ENCODE measurements at places on chromosomes 2 and 18. TPM values are rescaled to one million over a fixed set of nuclear protein-coding genes. Genes with fewer than 3 reads are reported as not detected.

DNA sequence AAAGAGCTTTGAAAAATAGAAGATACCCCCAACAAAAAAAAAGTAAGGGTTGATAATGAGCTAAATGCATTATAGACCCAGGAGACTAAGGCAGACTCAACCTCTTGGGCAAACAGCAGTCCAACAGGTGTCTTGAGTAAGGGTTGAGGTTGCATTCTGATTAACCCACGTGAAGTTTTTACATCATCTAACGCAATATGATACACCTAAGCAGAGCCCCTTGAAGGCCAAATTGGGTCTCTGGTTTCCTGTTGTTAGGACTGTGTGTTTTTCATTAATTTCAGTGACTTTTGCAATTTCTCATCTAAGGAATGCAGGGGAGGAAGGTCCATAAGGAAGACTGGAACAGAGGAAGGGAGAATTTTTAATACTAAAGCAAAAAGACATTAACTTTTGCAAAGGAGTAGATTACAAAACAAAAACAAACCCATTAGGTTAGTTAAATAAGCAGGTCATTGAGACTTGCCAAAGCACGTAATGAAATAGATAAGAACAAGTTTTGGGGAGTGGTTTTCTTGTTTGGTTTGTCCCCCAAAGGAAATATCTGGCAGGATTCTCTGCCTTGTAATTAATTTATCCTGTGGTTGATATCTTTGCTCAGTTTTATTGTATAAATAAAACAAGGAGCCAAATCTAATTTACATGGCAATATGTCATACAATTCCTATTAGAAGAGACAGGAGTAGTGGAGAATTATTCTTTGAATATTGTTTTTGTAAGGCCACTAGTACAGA, 244.3 kb downstream of the ETAA1 start:
- no peak overlapping the region for H3K27ac ChIP-seq
- no peaks in the 10 kb centered on the region for H3K4me1 ChIP-seq
- H3K27me3 ChIP-seq = no peaks in the 10 kb centered on the region

DNA sequence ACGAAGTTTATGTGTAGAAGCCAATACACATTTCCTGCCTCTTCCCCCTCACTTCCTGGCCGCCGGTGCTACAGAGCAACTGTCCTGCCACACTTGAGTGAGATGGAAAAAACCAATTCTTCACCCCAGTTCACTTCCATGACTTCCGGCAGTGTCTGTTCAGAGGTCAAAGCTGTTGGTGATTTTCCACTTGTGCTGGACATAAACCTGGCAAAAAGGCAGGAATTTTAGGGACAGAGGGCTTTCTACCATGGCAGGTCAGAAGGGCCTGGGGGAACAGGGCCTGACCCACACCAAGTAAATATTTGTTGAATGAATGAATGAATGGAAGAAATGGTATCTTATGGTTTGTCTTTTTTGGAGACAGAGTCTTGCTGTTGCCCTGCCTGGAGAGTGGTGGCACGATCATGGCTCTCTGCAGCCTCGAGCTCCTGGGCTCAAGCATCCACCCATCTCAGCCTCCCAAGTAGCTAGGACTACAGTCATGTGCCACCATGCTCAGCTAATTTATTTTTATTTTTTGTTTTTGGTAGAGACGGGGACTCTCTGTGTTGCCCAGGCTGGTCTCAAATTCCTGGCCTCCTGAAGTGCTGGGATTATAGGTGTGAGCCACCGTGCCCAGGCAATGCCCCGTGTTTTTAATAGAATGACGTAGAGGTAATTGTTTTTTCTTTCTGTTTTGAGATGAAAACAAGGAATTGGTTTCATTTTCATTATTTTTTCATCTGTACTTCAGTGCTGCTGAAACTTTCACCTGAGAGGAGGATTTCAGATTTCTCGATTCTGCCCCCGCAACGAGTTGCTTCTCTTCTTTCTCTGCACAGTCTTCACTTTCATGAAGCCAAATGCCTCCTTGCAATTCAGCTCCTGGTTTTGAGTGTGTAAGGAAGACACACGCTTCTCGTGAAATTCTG, 48.0 kb upstream of the LPIN2 start:
- no peaks in the 10 kb centered on the region for H3K27me3 ChIP-seq
- H3K27ac ChIP-seq = peak overlapping the region; percentile 100
- peak overlapping the region; percentile 17 for H3K4me3 ChIP-seq
- peak; percentile 45 for DNase-seq

GRCh38 chr18:38576349-38576748, 1010.8 kb upstream of the CELF4 start:
- H3K27me3 ChIP-seq = no peaks in the 10 kb centered on the region
- H3K4me1 ChIP-seq = peaks cover 23% of the 10 kb centered on the region
- H3K36me3 ChIP-seq = no peaks in the 10 kb centered on the region
- H3K27ac ChIP-seq = no peak overlapping the region
- no peak overlapping the region for H3K4me3 ChIP-seq

DNA sequence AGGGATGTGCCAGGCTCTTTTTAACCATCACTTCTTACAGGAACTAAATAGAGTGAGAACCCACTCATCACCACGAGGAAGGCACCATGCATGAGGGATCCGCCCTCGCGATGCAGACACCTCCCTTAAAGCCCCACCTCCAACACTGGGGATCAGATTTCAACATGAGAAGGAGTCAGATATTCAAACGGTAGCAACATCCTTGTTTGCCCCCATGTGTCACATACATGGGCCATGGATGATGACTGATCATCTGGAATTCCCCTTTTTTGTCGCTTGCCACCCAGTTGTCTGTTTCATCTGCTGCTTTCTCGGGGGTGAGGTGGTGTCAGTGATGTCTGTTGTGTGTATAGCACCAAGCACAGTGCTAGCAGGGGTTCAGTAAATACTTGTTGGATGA, 57.9 kb downstream of the NCK2 start:
- H3K4me3 ChIP-seq = no peak overlapping the region
- H3K36me3 ChIP-seq = no peaks in the 10 kb centered on the region
- DNase-seq = peak; percentile 92

DNA sequence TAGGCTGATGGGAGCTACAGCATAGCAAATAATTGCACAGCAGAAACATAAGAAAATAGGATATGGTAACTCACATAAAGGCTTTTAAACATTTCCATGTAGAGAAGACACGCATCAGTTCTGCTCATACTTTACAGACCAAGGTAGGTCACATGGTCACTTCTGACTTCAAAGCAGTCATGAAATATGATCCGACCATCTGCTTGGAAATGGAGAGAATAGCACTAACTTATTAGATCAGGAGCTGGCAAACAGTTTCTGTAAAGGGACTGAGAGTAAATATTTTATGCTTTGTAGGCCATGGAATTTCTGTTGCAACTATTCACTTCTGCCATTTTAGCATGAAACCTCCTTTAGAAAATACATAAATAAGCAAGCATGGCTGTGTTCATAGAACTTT, 936.6 kb upstream of the FANCL start:
- H3K4me1 ChIP-seq = no peaks in the 10 kb centered on the region
- no peaks in the 10 kb centered on the region for H3K27me3 ChIP-seq
- no peak for DNase-seq

DNA sequence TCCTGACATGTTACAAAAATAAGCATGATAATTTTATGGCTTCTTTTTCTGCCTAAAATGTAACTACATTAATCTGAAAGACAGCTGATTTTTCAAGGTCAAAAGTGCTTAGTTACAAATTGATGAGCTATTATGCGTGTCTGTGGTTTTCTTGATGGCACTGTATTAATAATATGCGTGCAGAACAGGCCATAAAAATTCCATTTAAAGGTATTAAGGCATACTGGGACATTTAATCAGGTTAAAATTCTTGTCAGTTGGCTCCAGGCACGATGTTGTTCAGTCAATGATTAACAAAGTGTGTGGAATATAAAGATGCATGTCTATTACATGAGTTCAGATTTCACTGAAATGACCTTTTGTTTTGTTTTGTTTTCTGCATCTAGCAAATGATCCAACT, 420.1 kb upstream of the ZNF804A start:
- H3K4me3 ChIP-seq = no peak overlapping the region
- H3K27ac ChIP-seq = no peak overlapping the region
- no peaks in the 10 kb centered on the region for H3K27me3 ChIP-seq
- H3K4me1 ChIP-seq = no peaks in the 10 kb centered on the region

- no peak overlapping the region for H3K27ac ChIP-seq
- no peaks in the 10 kb centered on the region for H3K27me3 ChIP-seq
- H3K36me3 ChIP-seq = no peaks in the 10 kb centered on the region
- DNase-seq = no peak
Measured at GRCh38 chr2:20071397-20072383, 20.3 kb upstream of the LAPTM4A start.

GRCh38 chr2:33067598-33067997, 120.8 kb downstream of the LTBP1 start:
- H3K4me3 ChIP-seq = no peak overlapping the region
- no peak for DNase-seq
- H3K27ac ChIP-seq = no peak overlapping the region
- no peaks in the 10 kb centered on the region for H3K36me3 ChIP-seq

DNA sequence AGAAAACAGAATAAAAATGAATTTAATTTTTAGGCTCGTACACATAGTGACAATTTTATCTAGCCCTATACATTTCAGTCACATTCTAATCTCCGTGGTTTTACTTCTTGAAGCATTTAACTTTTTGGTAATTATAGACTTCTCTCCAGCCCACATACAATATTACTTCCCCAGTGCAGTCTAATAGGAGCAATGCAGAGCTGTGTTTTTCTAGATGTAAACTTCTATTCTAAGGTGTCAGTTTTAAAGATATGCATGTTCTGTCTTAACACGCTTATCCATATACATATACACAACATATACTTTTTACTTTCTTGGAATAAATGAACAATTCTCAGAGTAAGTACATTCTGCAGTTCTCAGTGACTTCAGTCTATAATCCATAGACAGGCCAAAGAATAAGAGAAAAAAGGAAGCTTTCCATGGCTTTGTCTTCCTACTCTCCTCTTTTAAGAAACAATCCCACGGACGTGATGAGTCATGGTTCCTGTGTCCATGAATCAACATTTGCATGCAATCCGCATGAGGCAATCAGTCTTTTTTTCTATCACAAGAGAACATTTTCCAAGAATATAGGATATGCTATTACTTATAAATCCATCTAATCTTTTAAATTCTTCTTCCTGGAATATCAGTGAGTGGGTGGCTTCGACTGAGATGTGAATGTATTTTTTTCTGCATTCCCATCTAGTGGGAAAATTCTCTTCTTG, 42.8 kb downstream of the CCDC102B start:
- no peaks in the 10 kb centered on the region for H3K36me3 ChIP-seq
- DNase-seq = no peak
- H3K4me1 ChIP-seq = no peaks in the 10 kb centered on the region
- no peaks in the 10 kb centered on the region for H3K27me3 ChIP-seq
- H3K4me3 ChIP-seq = no peak overlapping the region

- no peak for DNase-seq
- H3K27ac ChIP-seq = no peak overlapping the region
Measured at GRCh38 chr2:13651684-13652131, 935.0 kb downstream of the TRIB2 start.

DNA sequence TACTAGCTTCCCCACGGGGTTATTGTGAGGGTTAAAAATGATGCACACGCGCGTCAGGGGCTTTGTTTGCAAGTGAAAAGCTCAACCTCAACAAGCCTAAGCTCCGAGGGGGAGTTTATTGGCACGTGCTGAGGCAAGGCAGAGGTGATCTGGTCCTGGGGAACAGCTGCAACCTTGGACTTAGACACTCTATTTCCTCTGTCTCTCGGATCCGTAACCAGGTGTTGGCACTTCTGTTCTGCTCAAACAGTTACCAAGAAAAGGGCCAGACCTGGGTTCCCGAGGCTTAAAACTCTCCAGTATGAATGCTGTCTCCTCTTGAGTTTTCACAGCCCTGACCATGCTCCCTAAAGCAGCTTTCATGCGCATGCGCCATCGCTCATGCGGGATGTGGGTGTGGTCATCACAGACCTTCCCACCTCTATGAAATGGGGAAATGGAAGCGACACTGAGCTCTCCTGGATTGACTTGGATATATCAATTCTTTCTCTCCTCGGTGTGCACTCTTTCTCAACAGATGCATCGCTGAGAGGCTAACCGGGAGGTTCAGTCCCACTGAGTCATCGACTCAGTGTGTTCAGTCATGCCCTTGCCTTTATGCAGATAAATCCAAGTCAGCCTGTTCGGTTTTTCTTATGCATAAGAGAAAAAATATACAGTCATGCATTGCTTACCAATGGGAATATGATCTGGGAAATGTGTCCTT, 19.9 kb upstream of the RAB31 start:
- no peak overlapping the region for H3K4me3 ChIP-seq
- no peaks in the 10 kb centered on the region for H3K4me1 ChIP-seq

Gene ALLC
- total RNA-seq = not detected

DNA sequence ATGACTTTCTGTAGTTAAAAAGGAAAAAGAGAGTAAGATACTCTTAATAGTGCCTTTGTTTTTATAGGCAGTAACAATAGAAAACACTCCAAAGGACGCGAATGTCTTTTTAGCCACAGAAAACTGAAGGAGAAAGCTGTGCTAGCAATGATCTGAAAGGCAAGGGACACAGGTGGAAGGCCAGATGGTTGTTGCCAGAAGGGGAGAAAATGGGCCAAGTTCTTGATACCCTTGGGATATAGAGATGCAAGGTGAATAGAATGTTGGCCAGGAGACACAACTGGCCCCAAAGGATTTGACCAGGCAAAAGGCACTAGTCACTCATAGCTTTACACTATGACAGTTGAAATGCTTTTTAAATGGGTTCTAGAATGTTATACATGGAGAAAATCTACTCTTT, 180.0 kb downstream of the NRXN1 start:
- H3K4me3 ChIP-seq = no peak overlapping the region
- H3K27me3 ChIP-seq = no peaks in the 10 kb centered on the region
- no peak for DNase-seq
- H3K27ac ChIP-seq = no peak overlapping the region
- H3K36me3 ChIP-seq = no peaks in the 10 kb centered on the region

GRCh38 chr2:59073286-59073685, 832.2 kb upstream of the FANCL start:
- H3K27me3 ChIP-seq = no peaks in the 10 kb centered on the region
- no peak overlapping the region for H3K27ac ChIP-seq
- no peak for DNase-seq
- no peaks in the 10 kb centered on the region for H3K36me3 ChIP-seq
- H3K4me3 ChIP-seq = no peak overlapping the region
- H3K4me1 ChIP-seq = no peaks in the 10 kb centered on the region

Gene DSG4
- not detected for total RNA-seq

Gene COMMD1
- total RNA-seq = 19.1 TPM

Measured in T-cell (primary cell).